GM06990 (cell line): ENCODE measurements at places on chromosomes 2 and 18.

DNA sequence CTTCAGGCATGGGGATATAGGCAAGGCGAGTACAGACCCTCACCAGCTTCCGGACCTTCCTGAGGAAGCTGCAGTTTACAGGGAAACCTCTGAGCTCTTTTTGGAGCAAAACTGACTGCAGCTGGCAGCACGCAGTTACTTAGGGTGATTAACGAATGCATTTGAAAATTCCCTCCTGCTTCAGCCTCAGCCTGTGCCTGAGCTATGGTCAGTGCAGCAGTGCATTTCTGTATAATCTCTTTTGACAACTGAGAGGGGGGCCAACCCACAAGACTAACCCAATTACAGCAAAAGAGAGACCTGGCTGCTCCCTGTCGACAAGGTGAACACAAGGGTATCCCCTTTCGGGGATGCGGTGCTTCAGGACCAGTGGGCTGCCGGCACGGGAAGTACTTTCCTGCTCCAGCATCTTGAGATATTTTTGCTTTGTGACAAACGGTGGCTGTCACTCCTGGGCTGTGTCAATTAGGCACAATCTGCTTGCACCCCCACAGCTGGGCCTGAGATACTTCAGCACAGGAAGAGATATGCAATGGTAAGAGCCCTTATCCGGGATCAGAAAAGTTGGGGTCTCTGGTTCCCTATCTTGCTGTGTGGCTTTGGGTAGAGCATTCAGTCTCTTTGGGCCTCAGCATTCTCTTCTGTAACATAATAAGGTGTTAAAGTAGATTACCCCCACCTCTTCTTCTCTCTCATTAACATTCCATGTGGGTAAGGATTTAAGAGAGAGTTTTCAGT is 141.0 kb downstream of the TMEM17 start:
- DNase-seq: no peak

DNA sequence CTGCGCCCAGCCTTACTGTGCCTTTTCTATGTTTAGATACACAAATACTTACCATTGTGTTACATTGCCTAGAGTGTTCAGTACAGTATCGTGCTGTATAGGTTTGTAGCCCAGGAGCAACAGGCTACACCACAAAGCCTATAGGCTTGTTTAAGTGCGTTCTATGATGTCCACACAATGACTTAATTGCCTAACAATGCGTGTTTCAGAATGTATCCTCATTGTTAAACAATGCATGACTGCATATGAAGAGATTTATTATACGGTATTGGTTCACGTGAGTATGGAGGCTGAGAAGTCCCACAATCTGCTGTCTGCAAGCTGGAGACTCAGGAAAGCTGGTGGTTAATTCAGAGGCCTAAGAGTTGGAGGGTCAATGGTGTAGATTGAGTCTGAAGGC is 46.1 kb upstream of the MGAT4A start:
- no peak for DNase-seq

DNA sequence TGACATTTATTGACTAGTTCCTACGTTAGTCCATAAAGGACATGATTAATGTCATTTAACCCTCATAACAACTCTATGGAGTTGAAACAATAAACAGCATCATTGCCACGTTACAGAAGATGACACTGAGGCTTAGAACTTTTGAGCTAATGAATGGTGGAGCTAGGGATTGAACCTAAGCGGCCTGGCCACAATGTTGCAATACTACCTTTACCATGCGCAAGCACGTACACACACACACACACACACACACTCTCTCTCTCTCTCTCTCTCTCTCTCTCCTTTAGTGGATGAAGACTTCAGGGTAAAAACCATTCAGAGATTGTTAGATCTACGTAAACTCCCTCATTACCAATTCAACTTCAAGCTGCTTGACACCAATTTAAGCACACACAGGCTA is 875 bp upstream of the MAP3K19 start:
- DNase-seq: no peak

DNA sequence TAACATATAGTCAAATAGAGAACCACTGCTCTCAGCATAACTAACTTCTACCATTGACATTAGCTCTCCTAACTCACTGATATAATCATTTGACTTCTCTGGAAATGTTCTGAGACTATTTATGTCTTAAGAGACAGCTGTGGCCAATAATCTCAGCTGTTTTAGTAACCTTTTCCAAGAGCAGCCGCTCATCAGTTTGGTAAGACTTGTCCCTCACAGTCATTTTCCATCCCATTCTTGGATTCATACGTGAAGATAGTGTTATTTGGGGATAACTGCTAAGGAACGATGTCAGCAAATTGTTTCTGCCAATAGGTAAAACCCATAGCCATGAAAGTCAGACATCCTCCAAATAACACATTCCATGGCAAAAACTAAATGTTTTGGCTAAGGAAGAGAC is 127.8 kb downstream of the LNPK start:
- no peak for DNase-seq

GRCh38 chr18:58438161-58438957 is 190.5 kb downstream of the ALPK2 start:
- no peak for DNase-seq

- no peak for DNase-seq
These were observed 162.2 kb upstream of the HNMT start for GRCh38 chr2:137802038-137802437.

DNA sequence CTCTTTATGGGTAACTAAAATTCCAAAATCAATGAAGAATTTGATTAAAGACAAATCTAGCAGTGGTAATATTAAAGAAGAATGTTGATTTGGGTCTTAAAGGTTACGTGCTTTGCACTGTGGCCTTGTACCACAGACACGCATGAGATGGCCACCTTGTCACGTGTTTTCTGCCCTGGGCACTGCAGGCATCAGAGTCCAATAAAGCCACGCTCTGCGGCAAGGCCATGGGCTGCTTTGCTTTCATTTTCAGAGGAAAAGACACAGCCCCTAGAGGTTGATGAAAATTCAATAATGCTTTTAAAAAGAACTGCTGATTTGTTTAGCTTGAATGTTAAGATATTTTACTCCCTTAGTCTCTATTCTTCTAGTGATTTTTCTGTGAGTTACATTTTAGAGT is 30.4 kb downstream of the AOX1 start:
- no peak for DNase-seq

- DNase-seq: no peak
These were observed 6.9 kb upstream of the POLR2D start for GRCh38 chr2:127864877-127865276.

DNA sequence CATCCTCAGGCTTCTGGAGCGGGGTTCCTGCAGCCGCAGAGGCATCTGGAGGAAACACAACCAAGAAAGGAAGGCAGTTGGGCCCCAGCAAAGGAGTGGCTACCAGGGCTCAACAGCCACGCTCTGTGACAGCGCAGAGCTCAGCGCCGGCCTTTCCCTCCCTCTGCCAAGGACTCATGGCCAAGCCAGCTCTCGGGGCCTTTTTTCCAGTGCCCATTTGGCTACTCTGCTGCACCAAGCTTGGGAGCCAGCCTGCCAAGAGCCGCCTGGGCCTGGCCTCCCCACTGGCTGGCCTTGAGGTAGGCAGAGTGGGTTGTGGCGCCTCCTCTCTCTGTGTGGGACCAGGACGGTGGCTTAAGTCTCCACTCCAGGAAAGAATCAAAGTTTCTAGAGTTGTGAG is 7.2 kb upstream of the CCDC74A start:
- no peak for DNase-seq

DNA sequence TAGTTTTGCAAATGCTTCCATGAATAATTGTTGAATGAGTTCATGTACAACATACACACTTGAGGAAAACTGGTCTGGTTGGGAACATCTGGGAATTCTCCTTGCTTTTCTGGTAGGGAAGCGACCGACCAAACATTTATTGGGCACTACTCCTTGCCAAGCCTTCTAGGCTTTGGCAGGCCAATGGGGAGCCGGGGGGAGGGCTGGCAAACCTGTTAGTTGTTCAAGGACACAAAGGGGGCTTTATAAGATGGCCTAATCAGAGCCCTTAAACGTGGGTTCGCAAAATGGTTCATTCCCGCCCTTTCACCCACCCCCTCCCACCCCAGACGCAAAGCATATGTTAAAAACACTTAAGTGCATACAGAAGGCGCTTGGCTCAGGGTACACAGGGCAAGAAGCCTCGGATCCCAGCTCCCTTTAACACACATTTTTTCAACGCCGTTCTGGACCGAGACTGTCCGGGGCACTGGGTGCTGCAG is 844 bp upstream of the VSNL1 start:
- DNase-seq: peak; percentile 9

DNA sequence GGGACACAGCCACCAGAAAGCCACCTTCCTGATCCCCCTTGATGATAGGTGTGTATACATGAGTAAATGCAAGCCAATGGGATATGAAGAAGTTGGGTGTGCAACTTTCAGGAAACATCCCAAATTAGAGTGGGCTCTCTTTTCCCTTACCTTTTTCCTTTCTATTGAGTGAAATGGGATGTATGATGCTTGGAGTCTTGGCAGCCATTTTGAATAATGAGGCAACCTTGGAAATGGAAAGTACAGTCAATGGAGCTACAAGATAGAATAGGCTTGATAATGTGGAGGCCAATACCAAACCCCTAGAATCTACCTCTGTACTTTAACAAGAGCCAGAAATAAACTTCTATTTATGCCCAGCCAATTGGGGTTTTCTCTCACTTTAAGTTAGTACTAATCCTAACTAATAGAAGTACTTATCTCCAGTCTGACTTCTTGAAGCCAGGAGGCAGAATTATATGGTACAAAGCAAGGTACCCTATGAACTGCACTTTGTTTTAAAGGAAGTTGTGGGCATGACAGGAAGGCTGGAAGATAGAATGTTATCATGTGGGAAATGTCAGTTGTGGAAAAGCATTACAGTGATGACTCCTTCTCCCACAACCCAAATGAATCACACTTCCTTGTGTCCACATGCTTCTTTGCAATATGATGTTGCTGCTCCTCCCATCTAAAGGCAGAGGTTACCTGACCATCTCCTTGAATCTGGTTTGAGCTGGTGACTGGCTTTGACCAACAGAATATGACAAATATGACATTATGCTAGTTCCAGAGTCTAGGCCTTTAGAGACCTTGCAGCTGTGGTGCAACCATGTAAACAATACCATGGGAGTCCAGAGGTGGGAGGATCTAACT is 12.9 kb upstream of the NABP1 start:
- no peak for DNase-seq

- DNase-seq: no peak
These were observed 105.5 kb downstream of the CAPN13 start for GRCh38 chr2:30701782-30702181.

DNA sequence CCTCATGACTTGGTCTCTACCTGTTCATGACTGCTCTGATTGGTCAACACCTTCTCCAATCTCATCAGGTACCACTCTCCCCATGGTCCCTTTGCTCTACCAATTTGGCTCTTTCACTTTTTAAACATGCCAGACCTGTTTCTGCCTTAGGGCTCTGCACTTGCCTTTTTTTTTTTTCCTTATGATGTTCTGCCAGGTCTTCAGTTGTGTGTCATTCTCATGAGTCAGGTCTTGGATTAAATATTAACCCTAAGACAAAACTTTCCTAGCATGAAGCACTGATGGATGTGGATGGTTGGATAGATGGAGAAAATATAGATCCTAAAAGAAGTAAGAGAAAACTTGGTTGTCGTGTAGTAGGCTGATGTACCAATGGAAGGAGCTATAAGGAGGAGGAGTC is 219.3 kb downstream of the TTC32 start:
- no peak for DNase-seq

GRCh38 chr2:9554921-9555296 is 721 bp downstream of the ADAM17 start:
- no peak for DNase-seq

DNA sequence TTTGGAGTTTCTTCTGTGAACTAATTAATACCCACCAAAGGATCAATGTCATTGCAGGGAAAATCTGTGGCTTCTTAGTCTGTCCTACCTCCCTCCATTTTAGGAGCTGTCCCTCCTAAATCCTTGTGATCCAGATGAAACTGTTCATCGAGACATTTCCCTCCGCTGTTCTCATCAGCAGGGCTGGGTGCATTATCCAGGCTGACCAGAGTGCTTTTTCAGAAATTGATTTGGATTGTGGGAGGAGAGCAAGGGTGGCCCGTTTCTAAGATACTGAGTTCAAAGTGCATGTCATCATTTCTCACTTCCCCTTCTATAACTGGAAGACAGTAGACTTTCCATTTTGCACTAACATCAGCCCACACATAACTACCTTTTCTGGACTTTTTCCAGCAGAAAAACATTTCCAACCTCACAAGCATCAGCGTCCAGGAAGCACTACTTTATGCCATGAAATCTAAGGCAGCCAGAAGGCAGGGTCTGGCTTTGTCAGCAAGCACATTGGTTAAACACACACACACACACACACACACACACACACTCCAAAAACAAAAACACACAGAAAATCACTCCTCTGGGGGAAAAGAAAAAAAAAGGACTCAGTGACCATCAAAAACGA is 94.1 kb downstream of the ANKRD44 start:
- DNase-seq: no peak
